ENCODE measurements at places on chromosomes 2 and 18.

DNA sequence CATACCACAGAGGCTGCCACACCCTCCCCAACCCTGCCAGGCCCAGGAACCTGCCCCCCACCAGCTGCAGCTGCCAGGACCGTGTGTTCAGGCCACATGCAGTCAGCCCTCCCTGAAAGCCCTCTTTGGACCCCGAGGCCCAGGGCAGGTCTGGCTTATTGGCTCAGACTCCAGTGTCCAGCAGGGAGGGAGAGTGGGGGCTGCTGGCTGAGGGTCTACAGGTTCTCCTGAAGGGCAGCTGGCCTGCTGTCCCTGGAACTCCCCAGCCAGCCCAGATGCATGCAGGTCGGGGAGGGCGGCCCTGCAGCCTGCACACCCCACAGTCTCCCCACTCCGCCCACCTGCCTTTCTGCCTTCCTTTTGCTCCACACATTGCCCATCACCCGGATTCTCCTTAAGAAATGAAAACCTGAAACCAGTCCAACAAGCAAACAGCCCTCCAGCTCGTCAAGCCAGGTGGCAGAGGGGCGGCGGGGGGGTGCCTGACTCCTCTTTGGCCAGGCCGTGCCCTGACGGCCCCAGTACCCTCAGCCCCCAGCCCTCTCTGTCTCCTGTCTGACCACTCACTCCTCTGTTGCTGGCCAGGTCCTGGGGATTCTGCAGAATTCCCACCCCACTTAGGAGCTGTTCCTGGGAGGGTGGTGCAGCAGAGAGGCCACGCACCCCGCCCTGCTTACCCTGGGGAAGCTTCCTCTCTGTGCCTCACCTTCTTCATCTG lies 18.0 kb downstream of the GPR35 start:
- no peak for DNase-seq

GRCh38 chr2:150931451-150931850 lies 330.2 kb downstream of the RBM43 start:
- no peak for DNase-seq

DNA sequence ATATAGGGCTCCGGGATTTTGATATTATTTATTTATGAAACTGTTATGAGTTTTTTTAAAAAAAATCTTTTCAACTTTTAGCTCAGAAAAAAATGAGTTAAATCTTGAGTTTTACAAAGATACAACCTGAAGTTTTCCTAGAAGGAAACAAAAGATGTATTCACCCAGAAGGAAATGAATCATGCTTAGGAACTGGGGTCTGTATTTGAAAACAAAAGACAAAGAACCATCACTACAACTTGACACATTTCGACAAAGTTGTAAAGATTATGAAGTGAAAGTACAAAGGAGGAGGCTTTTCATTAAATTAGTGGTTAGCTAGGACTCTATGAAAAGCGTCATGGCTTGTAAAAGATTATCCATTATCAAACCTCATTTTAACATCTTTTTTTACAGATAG lies 143.3 kb downstream of the PDE1A start:
- no peak for DNase-seq

DNA sequence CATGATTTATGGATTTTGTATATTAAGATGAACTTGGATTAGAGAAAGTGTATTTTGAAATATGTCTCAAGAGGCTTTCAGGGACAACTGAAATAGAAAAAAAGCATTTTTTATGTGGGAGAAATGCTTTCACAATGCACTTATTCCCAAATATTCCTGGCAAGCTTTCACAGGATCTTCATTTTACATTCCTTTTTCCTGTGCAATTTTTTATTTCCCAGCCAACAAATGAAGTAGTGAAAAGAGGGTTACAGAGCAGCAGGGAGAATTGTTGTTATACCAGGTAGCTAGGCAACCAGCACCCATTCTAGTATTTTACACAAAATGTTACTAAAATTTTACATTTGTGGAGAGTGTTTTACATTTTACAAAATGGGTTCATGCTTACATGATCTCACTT lies 167.0 kb upstream of the RPRM start:
- DNase-seq = no peak

GRCh38 chr2:41880561-41881243 lies 167.1 kb upstream of the PKDCC start:
- no peak for DNase-seq

GRCh38 chr2:224925810-224926100 lies 116.5 kb downstream of the DOCK10 start:
- DNase-seq = no peak

- DNase-seq = no peak
These were observed 228.7 kb upstream of the SIX2 start for GRCh38 chr2:45237850-45238542.
